Activated CD4-positive, alpha-beta T cell treated with anti-CD3 and anti-CD28 coated beads, Interleukin-2, amount 50 U/mL, for 48 hours (primary cell): ENCODE measurements at places on chromosomes 4 and X.

DNA sequence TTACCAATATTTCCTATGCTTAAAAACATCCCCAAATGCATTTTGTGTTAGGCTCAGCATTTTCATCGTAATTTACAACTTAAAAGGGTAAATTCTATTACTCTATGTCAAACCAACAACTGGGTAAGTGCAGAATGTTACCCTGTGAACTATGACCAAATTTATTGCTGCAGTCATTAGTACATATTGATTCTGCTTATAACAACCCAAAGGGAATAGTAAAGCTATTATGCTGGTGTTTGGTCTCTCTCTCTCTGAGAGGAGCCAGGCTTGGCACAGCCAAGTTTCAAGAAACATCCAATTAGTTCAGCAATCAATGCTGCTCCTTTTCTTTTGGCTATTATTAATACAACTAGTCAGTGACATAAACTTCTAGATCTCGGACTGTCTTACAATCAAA is 747.7 kb downstream of the CENPC start:
- no peak for DNase-seq

- DNase-seq, result no peak
These were observed 737.5 kb upstream of the NDST4 start for GRCh38 chr4:115850799-115851509.

- no peak for DNase-seq
These were observed 19.0 kb downstream of the MRPL1 start for GRCh38 chr4:77881460-77882295.

DNA sequence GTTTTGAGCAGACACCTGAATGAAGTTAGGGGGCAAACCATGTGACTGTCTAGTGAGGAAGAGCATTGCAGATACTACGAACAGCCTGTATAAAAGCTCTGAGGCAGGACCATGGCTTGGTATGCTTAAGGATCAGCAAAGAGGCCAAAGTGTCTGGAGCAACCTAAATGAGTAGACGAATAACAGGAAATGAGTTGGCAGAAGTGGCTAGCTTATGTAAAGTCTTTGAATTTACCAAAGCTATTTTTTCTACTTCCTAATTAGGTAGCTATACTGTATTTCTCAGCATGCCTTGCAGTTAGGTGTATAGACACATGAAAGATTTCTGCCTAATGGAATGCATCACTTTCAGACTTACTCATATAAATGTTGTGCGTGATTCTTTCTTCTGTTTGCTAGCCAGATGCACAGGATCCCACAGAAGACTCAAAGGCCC is 9.3 kb upstream of the GPRIN3 start:
- DNase-seq, result no peak

DNA sequence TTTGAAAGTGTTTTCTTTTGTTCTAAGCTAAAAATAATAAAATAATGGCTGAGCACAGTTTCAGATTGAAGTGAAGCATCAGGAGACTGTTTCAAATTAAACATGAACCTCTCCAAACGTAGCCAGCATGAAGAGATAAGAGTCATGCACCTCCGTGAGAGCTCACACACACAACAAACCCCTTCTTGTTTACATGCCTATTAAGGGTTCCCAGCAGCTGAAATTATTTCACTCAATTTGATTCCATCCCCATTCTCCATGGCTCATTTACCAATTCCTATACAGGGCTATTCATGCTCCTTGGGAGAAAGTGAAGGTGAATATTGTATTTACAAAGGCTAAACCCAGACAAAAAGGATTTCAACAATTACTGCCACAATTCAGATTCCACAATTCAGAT is 954.1 kb upstream of the INTU start:
- DNase-seq, result no peak

DNA sequence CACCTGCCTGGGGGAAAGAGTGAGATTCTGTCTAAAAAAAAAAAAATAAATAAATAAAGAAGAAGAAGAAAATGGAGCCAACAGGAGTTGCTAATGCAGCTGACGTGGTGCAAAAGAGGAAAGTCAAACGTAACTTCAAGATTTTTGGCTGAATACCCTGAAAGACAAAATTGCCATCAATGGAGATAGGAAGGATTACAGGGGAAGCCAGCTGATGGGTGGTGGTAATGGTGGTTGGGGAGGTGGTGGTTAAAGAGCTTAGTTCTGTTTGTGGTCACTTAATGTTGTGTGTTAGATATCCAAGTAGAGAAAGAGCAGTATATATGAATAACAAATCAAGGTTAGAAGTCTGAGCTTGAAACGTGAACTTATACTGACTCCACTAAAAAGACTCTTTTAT is 225.4 kb downstream of the ARHGAP24 start:
- DNase-seq, result no peak

GRCh38 chr4:6758728-6759127 is 23.8 kb upstream of the KIAA0232 start:
- no peak for DNase-seq

- no peak for DNase-seq
These were observed 2.4 kb downstream of the C4orf46 start for GRCh38 chr4:158669310-158669709.
